ENCODE measurements at places on chromosomes 2 and 18.

DNA sequence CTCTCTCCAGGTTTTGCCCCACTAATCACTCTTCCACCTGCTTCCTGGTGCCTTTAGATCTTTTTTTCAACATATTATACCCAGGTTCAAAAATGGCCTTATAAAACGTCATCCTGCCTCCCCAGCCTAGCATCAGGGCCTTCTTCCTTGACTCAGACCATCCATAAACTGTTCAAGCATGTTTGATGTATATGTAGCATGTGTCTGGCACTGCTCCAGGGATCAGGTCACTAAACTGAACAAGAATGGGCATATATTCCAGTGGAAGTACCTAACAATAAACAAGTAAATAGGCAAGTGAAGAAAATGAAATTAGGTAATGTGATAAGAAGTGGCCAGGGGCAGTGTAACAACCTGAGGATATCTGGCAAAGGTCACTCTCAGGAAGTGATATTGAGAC lies 141.2 kb downstream of the TRIB2 start:
- DNase-seq: no peak

DNA sequence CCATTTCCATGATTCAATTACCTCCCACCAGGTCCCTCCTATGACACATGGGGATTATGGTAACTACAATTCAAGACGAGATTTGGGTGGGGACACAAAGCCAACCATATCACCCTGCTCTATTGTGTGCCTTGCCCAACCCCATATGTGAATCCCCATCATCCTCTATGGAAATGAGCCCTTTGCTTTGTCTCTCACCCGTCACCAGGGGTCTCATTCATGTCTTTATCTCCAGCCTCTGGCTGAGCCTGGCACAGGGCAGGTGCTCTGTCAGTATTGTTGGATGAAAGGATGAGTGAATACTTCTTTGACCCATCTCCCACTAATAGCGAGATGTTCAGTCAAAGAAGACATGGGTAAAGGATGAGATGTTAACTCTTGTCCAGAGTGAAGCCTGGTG lies 116.6 kb upstream of the LGALSL start:
- no peak for DNase-seq

- DNase-seq: no peak
Measured at GRCh38 chr2:86411396-86411795, 29.8 kb upstream of the KDM3A start.

GRCh38 chr18:38902796-38903195 lies 1337.2 kb upstream of the CELF4 start:
- no peak for DNase-seq

GRCh38 chr2:238290091-238290509 lies 1.7 kb upstream of the PER2 start:
- peak; percentile 61 for DNase-seq

- DNase-seq: no peak
Measured at GRCh38 chr2:217366266-217366895, 506.5 kb upstream of the TNP1 start.

DNA sequence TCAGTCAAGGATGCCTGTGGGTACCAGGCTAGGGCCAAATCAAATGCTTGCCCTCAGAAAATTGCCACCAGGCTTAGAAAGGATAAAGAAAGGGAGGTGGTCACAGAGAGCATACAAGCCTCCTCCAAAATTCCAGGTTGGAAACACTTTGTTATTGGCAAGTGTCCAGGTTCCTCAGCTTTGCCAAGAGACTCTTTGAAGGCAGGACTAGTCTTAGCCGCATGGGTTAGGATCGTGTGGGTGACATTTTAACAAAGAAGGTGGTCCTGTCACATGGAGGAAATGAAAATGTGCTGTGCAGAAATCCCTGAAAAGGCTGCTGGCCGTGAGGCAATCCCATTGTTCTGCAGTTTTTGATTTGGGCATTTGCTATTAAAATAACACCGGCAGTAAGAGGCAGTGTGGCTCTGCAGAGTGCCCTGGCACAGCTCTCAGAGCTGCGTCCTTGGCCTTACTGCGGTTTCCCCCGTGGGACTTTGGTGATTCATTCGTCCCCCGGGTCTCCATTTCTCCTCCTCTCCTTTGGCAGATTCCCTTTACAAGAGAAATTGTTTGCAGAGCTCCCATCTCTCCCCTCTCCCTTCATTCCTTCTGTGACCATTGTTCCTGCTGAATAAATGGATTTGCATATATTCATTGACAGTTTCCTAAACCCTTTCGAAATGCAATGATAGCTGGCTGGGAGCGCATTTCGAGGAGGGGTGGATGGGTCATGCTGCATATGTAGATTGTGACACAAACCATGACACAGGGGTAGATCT lies 187.3 kb downstream of the VAPA start:
- DNase-seq: no peak

DNA sequence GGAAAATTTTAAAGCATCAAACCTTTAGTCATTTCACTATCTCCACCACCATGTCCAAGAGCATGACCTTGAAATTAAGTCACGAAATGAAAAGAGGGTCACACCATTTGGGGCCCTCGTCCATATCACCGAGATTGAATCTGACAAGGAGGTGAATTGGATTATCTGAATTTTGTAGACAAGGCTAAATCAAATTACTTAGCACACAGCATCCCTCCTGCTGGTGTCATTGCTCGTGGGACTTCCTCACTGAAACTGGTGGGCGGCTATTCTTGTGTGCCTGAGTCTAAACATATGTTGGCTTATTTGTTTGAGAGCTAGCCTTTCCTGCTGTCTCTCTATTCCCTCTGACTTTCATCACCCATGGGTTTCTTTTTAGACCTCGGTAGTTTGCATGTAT lies 64.6 kb upstream of the CNGA3 start:
- DNase-seq: no peak

- no peak for DNase-seq
Measured at GRCh38 chr2:151886241-151886640, 58.0 kb upstream of the ARL5A start.

- no peak for DNase-seq
Measured at GRCh38 chr2:72208225-72208624, 60.6 kb upstream of the CYP26B1 start.

DNA sequence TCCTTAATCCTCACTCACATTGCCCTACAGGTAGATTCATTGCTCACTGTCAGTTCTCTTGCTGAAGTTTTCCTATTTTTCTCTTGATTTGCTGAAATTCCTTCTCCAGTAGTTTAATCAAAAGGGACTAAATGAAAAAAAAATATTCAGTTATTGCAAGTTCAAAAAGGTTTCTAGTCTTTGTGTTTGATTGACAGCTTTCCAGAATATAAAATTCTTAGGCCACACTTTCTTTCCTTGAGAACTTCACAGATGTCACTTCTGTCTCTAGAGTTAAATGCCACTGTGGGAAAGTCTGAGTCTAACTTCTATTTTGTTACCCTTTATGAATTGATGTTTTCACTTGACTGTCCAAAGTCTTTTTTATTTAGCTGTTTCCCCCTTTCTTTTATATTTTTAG lies 25.7 kb downstream of the RRM2 start:
- no peak for DNase-seq

DNA sequence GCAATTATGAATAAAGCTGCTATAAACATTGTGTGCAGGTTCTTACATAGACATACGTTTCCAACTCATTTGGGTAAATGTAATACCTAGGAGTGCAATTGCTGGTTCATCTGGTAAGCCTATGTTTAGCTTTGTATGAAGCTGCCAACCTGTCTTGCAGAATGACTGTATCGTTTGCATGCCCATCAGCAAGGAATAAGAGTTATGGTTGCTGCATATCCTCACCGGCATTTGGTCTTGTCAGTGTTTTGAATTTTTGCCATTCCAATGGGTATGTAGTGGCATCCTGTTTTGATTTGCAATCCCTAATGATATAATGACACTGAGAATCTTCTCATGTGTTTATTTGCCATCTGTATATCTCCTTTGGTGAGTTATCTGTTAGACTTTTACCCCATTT lies 20.7 kb downstream of the CCDC150 start:
- no peak for DNase-seq

GRCh38 chr2:75549401-75550253 lies 11.1 kb downstream of the EVA1A start:
- no peak for DNase-seq
